GM12892 (cell line): ENCODE measurements at places on chromosomes 13 and 19.
A peak's percentile ranks its signal among the peaks of the same experiment; 100 is the strongest.

- no peak for DNase-seq
Measured at GRCh38 chr19:17881701-17882100, 10.0 kb downstream of the SLC5A5 start.

GRCh38 chr19:55699221-55699620, 24.2 kb downstream of the EPN1 start:
- no peak for DNase-seq

- no peak for DNase-seq
Measured at GRCh38 chr13:45063261-45063860, 56.9 kb upstream of the GTF2F2 start.

GRCh38 chr13:112175162-112176075, 108.5 kb downstream of the SOX1 start:
- DNase-seq: no peak

DNA sequence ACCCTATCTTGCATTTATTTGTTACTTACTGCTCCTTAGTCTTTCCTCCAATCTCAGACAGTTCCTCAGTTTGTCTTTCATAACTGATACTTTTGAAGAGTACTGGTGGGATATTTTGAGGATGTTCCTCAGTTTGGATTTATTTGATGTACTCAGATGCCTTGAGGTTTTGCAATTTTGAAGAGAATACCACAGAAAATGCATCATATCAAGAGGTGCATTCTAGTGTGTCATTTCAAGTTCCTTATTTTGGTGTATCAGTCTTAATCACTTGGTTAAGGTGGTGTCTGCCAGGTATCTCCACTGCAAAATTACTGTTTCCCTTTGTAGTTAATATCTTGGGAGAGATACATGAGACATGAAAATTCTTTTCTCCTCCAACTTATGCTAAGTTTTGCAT, 75.1 kb downstream of the URI1 start:
- DNase-seq: no peak

DNA sequence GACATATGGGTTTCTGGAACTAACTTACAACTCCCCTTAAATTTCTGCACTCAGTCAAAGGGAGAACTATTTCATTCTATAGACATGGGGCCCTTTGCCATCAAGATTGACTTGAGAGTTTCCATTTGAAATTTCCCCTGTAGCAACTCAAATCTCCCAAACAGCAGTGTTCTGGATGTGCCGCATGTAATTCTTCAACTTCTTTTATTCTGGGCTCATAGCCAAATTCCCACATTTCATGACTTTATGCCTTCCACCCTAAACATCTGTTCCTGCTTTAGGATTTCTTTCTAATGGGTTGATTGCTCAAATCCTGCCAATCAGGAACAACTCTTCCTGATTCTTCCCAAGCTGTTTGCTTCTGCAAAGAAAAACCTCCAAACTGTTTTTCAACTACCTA, 336.0 kb downstream of the TBC1D4 start:
- no peak for DNase-seq

DNA sequence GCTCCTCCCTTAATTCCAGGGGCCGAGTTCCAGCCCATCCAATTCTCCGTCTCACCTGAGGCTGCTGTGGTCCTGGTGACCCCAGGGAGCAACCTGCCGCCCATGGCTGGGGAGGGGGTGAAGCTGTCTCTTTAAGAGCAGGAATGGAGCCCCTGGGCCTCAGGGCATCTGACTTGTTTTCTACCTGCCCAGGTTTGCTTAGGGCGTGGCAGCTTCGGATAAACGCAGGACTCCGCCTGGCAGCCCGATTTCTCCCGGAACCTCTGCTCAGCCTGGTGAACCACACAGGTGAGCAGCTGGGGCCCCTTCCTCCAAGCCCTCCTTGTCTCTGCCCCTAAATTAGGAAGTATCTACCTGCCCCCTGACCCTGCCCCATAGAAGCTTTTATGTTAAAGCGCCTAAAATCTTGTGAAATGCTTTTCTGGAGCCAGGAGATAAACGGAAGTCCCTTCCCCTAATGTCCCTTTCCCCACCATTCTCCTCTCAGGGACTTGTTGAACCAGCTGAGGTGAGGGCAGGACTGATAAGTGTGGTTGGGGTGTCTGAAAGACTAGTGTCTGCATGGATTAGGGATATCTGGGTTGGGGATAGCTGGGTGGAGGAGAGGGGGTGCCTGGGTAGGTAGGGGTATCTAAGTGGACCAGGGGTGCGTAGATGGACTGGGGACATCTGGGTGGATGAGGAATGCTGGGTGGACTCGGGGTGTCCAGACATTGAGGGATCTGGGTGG, 614 bp downstream of the FXYD3 start:
- DNase-seq: no peak

DNA sequence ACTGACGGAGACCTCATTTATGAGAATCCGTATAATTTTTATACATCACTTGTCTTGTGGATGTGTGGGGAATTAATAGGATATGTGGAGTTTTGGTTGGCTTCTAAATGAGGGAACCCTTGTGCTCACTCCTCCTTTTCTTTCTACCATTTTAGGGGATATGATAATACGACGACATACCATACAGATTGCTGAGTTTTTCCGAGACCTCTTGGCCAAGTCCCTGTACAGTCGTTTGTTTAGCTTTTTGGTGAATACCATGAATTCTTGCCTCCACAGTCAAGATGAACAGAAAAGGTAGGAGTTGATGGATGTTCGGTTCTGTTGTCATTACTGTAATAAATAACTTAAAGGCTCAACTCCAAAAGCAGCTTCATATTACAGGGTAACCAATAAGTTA, 335.2 kb downstream of the MYO16 start:
- no peak for DNase-seq

- peak; percentile 51 for DNase-seq
Measured at GRCh38 chr19:29804493-29804892, 7.3 kb upstream of the CCNE1 start.

DNA sequence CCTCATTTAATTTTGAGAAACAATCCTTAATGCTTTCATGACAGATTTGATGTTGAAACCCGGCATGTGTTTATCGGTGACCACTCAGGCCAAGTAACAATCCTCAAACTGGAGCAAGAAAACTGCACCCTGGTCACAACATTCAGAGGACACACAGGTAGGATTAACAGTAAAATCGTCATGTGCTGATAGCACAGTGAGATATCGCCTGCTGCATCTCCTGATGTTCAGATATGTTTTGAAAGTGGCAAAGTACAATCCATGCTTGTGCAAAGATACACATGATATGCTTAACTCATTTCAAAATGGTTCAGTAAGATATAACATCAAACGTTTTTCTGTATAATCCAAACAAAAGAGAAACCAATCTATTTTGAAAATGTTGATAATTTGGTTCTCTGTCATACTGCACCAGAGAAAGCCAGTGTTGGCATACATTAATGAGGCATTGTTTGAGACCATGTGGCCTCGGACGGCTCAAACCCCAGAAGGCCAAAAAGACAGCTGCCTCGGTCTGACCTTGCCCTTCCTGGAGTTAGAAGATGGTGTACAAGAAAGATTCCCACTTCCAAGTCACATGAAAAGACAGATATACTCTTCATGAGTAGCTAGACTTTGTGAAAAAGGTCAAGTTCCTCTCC, 76.2 kb downstream of the DHRS12 start:
- DNase-seq: no peak

DNA sequence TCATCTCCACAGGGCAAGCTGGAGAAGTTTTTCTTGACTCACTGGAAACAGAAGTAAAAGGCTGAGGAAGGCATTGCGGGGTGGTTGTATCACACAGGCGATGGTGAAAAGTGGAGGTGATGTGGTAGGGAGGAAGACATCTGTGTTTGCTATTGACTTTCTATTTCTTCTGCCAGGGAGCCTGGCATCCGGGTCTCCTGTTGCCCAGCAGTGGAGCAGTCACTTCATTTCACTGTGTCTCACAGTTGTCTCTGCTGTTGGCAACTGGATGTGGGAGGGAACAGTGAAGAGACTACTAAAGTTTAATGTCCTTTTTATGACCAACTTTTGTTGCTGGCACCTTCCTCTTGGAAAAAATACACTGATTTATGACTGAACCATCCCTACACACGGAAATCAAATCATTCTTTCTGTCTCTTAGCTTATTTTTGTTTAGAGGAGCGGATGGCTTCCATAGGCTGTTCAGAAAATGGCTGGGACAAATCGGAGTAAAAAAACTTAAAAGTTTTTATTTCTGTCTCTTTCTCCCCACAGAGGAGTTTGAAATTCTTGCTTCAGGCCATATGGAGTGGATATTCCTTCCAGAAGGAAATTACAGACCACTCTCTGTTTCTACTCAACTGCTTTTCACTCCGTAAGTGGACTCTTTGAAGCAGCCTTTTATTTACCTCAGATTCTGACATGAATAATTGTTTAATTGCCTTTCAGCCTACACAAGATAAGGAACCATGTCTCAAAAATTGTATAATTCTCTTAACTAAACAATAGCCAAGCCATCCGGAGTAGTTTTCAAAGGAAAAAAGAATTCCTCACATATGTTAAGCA, 23.8 kb upstream of the MEDAG start:
- no peak for DNase-seq

- DNase-seq: no peak
Measured at GRCh38 chr13:57633141-57633949, 1.8 kb downstream of the PCDH17 start.

DNA sequence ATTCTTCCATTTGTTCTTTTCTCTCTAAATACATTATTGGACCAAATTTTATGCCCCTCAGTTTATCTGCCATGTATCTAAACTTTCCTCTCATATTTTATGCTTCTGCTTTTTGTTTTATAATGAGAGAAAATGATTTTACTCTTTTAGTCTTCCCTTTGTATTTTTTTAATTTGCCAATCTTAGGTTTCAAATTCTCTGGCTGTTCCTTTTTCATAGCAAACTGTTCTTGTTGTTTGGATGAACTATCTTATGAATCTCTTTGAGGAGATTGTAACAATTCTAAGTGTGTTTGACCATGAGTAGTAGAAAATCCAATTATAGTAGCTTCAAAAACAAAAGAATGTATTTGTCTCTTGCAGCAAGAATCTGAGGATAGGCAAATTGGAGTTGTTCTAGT, 290.5 kb downstream of the NDFIP2 start:
- no peak for DNase-seq

DNA sequence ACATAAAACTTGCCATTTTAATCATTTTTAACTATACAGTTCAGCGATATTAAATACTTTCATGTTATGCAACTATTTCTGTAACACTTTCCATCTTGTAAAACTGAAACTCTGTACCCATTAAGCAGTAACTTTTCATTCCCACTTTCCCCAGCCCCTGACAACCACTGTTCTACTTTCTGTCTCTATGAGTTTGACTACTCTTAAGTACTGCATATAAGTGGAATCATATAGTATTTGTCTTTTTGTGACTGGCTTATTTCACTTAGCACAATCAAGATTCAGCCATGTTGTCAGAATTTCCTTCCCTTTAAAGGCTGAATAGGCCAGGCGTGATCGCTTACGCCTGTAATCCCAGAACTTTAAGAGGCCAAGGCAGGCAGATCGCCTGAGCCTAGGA, 56.2 kb downstream of the ARHGAP35 start:
- DNase-seq: no peak

DNA sequence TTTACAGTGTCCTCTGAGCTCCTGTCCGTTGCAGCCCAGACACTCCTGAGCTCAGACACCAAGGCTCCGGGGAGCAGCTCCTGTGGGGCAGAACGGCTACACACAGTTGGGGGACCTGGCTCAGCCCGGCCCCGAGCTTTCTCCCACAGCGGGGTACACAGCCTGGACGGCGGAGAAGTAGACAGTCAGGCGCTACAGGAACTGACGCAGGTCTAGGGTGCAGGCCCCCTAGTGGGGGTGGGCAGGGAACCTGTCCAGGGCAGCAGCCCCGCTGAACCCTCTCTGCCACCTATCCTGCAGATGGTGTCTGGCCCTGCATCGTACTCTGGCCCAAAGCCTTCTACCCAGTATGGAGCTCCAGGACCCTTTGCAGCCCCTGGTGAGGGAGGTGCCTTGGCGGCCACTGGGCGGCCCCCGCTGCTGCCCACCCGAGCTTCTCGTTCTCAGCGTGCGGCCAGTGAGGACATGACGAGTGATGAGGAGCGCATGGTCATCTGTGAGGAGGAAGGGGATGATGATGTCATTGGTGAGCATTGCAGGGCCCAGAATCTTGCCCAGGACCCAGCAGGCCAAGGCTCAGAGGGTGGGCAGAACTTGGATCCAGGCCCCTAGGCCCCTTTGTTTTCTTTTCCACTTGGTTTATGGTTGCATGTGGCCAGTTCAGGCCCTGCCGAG, 12.9 kb upstream of the PRR19 start:
- DNase-seq: no peak

GRCh38 chr13:109910194-109910593, 123.8 kb upstream of the IRS2 start:
- DNase-seq: no peak

GRCh38 chr19:10780368-10780767, 55.6 kb downstream of the TMED1 start:
- DNase-seq: no peak

GRCh38 chr19:54281007-54281728, at the start of gene LILRB2:
Gene LILRB2 (minus strand): TSS chr19:54281110. CDS start chr19:54280496, 614 bp downstream.
- no peak for DNase-seq

DNA sequence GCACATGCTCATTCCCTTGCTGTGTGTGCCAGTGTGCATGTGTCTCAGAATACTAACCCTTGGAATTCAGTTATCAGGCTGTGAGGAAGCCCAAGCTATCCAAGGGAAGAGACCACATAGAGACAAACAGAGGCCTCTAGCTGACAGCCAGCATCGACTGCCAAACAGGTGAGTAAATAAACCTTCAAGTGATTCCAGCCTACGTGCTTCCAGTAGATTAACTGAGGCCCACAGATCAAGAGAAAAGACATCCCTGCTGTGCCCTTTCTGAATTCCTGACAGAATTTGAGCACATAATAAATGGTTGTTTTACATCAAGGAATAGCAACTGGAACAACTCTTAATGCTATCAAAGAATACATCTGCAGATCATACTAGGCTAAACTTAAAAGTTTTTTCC, 17.5 kb downstream of the ZC3H13 start:
- no peak for DNase-seq

DNA sequence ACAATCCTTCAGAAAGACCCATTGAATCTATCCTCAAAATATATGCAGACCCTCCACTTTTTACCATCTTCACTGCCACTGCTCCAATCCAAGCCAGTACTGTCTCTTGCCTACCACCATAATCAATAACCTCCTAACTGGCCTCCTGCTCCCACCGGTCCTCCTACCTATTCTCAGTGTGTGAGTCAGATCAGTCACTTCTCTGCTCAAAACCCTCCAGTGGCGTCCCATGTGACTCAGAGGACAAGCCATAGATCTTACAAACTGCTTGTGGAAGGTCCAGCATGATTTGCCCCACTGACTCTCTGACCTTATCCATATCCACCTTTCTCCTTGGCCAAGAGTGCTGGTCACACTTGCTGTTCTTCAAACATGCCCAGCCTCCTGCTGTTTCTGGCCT, 23.4 kb upstream of the MBNL2 start:
- no peak for DNase-seq

GRCh38 chr13:55617241-55617640, 1523.5 kb upstream of the PRR20A start:
- DNase-seq: no peak
